Stimulated activated CD4-positive, alpha-beta T cell treated with anti-CD3 and anti-CD28 coated beads, TNF-alpha, amount 100 ng/mL, for 48 hours (primary cell): ENCODE measurements at places on chromosomes 6 and 20.

DNA sequence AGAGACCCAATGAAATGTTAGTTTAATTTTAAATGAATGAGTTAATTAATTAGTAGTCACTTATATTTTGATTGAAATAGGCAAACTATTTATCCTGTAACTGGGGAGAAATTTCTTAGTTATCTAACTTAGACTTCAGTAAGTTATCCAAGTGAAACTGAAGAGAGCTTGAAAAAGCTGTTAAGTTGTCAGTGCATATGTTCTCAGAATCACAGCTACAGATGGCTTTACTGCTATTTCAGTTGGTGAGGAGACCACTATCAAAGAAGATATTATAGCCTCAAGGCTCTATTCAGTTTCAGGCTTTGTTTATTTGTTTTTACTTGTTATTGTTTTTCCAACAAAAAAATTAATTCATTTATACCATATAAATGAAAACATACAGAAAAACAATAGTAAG is 404.1 kb downstream of the C6orf118 start:
- no peak for DNase-seq

DNA sequence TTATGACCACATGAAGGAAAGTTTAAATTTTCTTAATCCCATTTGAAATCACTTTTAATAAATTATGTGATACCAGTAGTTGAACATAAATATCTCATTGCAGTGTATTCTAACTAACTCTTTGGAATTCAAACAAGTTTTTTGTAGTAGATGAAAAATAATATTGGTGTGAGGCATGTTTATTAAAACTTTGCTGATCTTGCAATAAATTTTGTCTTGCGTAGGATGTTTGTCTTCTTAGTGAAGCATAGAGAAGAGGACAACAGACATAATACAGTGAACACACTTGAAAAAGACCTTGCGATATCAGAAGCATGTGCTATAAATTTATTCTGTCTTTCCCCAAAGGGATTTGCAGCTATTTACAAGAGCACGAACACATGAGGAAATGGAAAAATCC is 140.7 kb downstream of the HTR1B start:
- no peak for DNase-seq

DNA sequence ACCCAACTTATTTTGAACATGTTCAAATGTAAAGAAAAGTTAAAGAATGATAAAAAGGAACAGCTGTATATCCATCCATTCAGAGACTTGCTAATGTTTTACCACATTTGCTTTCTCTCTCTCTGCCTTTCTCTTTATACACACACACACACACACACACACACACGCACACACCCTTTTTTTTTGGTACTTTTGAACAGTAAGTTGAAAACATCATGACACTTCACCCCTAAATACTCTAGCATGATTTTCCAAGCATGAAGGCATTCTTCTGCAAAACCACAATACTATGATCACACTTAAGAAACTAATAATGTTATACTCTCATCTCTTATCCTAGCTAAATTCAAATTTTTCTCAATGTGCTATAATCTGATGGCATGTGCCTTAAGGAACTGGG is 192.3 kb downstream of the UTRN start:
- no peak for DNase-seq

GRCh38 chr6:55449225-55449624 is 122.0 kb downstream of the GFRAL start:
- no peak for DNase-seq

DNA sequence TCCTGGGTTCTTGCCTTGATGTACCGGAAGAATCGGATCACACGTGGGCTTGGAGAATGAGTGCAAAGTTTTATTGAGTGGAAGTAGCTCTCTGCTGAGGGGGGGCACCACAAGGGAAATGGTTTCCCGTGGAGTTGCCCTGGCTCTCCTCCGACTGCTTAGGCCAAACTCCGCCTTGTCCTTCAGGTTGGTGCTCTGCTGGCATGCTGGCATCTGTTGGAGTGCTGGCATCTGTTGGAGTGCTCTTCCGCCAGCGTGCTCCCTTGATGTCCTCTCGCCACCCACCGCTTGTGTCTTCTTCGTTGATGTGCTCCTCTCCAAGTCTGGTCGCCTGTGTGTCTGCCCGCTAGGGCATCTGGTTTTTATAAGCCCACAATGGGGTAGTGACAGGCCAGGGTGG is 317.1 kb upstream of the HSF2 start:
- DNase-seq, result no peak

GRCh38 chr6:117505311-117505710 is 22.8 kb downstream of the DCBLD1 start:
- no peak for DNase-seq

DNA sequence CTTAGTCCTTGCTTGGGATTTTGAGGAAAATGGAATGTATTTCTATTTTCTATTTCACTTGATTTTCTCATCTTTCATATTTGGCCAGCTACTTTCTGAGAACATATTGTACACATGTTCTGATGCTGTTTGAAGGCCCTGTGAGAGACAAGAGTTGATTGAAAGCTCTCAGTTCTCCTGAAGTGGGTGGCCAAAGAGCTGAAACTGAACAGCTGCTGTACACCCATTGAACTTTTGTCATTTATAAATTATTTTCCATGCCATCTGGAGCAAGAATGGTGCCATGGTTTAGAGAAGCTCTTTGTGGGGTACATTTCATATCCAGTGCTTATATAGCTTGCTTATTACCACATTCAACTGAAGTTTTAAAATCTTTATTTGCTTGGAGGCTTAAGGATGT is 298.3 kb downstream of the PRL start:
- no peak for DNase-seq

DNA sequence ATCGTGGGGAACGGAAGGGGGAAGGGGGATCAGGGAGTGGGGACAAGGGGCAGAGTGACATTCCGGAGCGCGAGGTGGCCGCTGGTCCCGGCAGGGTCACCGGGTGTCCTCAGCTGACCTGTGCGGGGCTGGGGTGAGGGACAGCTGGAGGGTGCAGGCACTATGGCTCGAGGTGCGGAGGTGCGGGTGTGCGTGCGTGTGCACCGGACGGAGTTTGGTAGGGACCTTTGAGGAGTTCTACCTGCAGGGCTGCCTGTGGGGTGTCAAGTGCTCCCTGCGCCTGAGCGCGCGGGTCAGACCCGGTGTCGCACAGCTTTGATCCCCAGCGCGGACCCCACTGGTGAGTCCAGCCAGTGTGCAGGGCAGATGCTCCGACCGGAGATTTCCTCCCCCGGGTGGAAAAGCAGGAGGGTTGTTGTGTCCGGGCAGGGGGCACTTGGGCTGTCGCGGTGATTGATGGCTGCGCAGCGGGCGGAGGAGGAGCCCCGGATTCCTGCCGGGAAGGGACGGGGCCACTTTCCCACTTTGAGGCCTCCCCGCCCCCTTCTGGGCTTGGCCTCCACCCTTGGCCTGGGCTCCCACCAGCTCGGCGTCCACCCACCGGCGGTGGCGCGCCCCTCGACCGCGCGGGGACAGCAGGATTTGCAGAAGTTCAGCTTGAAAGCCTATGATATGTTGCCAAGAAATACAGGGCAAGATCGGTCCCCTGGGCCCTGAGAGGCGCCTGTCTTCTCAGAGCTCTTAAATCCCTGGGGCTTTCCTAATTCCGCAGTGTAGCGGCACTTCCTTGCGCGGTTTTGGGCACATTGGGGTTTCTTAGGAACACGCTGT is 658 bp downstream of the RIN2 start:
- DNase-seq, result no peak

GRCh38 chr20:51607170-51607569 is 64.7 kb upstream of the NFATC2 start:
- no peak for DNase-seq

DNA sequence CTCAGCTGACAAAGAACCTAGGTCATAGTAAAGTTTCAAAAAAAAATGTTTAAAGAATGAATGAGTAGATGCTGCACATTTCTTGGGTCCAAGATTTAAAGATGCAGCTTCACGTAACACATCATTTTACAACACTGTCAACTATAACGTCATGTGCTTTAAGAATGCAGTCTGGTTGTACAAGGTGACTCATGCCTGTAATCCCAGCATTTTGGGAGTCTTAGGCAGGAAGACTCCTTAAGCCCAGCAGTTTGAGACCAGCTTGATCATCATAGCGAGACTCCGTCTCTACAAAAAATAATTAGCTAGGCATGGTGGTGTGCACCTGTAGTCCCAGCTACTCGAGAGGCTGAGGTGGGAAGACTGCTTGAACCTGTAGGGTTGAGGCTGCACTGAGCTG is 21.9 kb downstream of the SLC17A5 start:
- DNase-seq, result no peak

DNA sequence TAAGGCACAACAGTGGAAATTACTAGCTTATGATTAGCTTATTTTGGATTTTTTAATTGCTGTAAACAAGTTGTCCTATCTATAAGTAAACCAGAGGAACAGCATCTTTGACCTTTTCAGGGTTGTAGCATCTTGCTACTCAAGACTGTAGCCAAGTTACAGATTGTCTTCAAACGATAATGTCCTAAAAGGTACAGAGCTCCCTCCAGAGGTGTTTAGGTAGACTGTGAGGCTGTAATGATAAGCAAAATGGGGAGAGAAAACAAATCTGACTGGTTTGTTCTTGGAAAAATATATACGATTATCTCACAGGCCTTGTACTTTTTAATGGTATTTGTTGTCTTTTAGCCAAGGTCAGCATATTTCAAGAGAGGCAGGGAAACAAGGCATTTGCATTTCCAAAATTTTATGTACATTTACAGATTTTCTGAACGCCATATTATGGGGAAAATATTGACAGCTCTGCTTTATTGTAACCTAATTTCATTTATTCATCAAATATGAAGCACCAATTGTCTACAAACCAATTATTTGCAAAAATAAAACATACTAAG is 273.4 kb downstream of the MEI4 start:
- no peak for DNase-seq

DNA sequence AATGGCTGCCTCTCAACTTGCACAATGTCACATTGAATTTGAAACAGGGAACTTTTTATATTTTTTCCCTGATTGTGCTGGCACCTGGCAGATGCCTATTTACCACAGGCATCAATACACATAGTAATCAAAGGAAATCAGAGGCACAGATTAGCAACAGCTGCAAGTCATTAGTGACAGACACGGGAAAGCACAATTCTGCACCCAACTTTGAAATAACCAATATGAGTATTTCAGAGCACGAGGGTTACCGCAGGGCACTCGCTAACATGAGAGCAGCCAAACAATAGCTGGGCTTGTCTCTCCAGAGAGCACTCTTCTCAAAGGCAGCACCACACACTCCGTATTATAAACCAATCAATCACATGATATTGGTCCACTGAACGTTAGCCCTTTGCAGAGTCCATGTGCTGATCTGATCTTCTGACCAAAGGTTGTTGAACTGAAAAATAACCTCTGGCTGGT is 149.5 kb downstream of the RNF144B start:
- DNase-seq, result no peak

DNA sequence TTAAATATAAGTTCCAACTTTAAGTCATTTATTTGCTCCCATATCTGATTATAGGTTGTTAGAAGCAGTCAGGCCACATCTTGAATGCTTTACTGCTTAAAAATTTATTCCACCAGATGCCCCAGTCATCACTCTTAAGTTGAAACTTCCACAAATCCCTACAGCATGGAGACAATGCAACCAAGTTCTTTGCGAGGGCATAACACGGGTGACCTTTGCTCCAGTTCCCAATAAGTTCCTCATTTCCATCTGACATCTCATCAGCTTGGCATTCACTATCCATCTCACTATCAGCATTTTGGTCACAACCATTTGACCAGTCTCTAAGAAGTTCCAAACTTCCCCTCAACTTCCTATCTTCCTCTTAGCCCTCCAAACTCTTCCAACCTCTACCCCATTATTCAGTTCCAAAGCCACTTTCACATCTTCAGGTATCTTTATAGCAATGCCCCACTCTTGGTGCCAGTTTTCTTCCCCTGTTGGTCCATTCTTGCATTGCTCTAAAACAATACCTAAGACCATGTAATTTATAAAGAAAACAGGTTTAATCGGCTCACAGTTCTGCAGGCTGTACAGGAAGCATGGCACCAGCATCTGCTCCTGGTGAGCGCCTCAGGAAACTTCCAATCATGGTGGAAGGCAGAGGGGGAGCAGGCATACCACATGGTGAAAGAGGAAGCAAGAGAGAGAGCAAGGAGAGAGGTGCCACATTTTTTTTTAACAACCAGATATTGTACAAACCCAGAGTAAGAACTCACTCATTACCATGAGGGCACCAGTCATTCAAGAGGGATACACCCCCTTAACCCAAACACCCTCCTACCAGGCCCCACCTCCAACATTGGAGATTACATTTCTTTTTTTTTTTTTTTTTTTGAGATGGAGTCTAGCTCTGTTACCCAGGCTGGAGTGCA is 15.9 kb upstream of the ITPR3 start:
- no peak for DNase-seq

- no peak for DNase-seq
Measured at GRCh38 chr6:143614235-143614634, 63.5 kb upstream of the PHACTR2 start.

GRCh38 chr6:87806635-87807034 is 104.6 kb upstream of the AKIRIN2 start:
- DNase-seq, result no peak

GRCh38 chr6:135525594-135525993 is 28.1 kb upstream of the AHI1 start:
- DNase-seq, result no peak

GRCh38 chr6:4607793-4608192 is 168.4 kb upstream of the CDYL start:
- DNase-seq, result no peak

- DNase-seq, result no peak
Measured at GRCh38 chr6:168194732-168195567, 115.9 kb upstream of the FRMD1 start.

- DNase-seq, result no peak
Measured at GRCh38 chr20:32982617-32983458, 21.4 kb downstream of the SUN5 start.

DNA sequence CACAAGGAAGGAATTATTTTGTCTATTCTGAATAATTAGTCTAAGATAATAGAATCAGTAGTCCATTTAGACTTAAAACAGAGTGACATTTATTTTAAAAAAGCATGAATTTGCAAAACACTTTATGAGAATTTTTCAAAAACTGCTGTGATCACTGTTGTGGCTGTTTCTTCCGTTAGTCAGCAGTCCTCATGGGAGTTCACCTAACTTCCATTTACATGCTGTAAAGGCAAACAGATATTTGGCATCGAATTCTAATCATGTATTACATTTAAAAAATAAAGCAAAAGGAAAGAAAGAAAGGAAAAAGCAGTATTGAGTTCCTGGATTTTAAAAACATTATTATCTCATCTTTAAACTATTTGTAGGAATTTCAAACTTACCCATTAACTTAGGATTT is 111.8 kb downstream of the MTHFD1L start:
- DNase-seq, result no peak

GRCh38 chr6:86943819-86944407 is 6.6 kb downstream of the HTR1E start:
- no peak for DNase-seq

- no peak for DNase-seq
Measured at GRCh38 chr6:163402616-163403015, 11.9 kb upstream of the QKI start.

- no peak for DNase-seq
Measured at GRCh38 chr6:33029328-33030184, 20.2 kb upstream of the HLA-DOA start.

DNA sequence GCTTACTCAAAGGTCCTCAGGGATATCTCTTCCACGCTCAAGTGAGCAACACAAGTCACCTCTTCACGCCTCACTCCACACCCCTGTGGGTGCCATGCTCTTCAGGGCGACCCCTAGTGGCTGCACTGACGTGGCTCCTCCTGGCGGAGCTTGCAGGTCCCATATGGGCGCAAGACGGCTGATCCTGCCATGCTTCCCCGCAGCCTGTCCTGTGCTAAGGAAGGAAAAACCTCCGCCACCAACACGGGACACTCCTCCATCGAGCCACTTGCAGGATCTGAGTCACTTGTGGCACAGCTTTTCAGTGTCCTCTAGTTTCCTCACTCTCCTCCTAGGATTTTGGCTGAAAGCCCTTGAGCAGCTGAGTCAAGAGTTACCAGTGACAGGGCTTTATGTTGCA is 90.7 kb downstream of the KHDC1L start:
- DNase-seq, result no peak
